ENCODE measurements at places on chromosomes 5 and 9. TPM values are rescaled to one million over a fixed set of nuclear protein-coding genes. Genes with fewer than 3 reads are reported as not detected.
A peak's percentile ranks its signal among the peaks of the same experiment; 100 is the strongest.

Gene COL15A1
- polyA plus RNA-seq: 0.15 TPM

- DNase-seq: no peak
Measured at GRCh38 chr9:16727452-16728136, 142.9 kb downstream of the BNC2 start.

- DNase-seq: no peak
Measured at GRCh38 chr5:107704681-107705401, 34.1 kb upstream of the EFNA5 start.

DNA sequence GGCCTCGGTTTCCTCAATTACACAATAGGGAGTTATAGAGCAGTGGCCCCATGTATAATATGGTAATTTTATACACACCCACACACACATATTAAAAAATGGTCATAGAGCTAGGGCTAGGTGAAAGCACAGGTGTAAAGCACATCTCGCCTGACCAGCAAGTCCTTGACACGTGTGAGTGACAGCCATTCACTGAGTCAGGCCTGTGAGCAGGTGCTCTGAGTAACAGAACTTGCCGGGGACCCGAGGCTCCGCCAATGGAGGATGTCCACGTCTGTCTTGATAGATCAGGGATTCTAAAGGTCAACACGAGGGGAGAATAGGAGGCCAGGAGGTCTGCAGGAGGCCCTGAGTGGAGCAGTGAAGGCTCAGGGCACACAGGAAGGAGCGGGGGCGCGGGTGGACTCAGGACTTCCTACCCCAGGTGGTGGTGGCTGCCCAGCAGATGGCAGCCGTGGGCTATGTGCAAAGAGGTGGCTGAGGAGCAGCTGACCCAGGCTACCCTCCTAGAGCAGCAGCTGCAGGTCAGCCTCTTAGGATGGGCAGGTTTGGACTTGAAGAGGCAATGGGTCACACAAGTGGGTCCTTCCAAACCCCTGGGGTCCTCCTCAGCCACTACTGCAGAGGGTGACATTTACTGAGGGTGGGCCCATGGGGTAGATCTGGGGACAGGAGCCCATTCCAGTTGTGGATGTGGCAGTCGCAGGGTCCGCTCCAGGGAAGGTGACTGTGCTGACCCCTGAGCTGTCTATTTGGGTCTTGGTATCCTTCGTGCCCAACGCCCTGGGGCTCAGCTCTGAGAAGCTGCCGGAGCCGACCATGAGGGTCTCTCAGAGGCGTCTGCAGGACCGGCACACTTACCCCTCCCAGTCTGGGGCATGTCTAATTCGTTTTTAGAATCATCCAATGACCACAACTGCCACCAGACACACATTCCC lies 45.9 kb downstream of the PRRT1B start:
- peak; percentile 80 for DNase-seq

- DNase-seq: no peak
Measured at GRCh38 chr9:79945016-79945415, 373.3 kb downstream of the TLE4 start.

- DNase-seq: no peak
Measured at GRCh38 chr9:86279839-86280238, 2.5 kb downstream of the ISCA1 start.

DNA sequence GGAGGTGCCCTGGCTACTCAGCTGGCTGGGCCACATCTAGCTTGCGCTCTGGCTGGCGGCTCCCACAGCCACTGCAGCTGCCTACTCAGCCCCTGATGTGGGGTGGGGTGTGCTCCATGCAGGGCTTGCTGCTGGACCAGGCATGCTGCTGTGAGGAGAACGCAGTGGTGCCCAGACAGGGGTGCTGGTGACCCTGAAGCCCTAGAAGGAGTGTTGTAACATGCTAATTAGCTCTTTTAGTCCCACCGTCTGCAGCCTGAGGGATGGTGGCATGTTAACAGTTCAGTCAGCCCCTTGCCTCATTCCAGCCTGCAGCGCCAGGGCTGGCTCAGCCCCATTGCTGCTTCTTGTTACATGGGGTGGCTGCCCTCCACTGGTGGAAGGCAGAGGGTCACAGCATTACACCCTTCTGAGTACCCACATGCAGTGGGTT lies 642.3 kb downstream of the DMRTA1 start:
- peak; percentile 1 for DNase-seq

DNA sequence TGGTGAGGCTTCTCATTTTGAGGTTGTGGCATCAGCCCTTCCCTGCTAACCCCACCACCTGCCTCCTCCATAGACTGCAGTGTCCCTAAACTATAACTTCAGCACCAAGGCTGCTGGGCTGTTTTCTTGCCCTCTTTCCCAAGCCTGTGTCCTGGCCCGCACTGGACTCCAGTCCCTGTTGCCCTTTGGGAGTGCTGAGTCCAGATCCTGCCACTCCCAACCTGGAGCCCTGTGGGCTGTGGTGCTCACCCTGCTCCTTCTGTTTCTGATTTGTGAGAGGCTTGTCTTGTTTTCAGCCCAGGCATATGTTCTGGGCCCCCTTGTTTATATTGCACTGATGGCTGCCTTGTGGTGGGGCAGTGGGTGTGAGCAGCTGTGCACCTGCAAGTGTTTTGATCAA lies 39.7 kb upstream of the RNU6ATAC start:
- no peak for DNase-seq
